Stimulated activated CD4-positive, alpha-beta T cell treated with anti-CD3 and anti-CD28 coated beads, Interleukin-1b, Interleukin-23, amount 100 ng/mL, for 48 hours (primary cell): ENCODE measurements at places on chromosomes 7 and 10.
A peak's percentile ranks its signal among the peaks of the same experiment; 100 is the strongest.

DNA sequence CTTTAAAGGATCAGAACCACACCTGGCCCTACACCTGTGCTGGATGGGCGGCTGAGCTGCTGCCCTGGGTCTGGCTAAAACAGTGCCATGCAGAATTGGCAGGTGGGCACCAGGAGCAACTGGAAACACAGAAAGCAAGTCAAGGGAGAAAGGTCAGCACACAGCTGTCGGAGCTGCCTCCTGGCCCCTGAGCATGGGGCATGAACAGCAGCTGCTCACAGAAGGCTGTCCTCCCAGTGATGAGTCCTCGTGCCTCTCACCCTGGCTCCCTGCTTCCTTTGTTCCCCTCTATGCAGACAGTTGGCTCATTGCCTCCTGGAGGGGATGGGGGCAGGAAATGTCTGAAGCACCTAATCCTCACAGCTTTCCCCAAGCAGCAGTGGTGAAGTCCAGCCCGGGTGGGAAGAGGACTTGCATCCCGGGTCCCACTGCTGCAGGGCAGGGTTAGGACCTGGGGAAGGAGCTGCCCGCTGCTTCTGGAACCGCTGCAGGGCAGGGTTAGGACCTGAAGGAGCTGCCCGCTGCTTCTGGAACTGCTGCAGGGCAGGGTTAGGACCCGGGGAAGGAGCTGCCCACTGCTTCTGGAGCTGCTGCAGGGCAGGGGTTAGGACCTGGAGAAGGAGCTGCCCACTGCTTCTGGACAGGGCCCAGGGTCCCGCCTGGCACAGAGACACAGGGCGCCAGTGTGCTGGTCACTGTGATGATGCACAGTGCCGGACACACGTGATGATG is 37.3 kb downstream of the VIPR2 start:
- DNase-seq = no peak

GRCh38 chr10:35467186-35467585 is 130.9 kb downstream of the CCNY start:
- no peak for DNase-seq

- no peak for DNase-seq
Observed at GRCh38 chr10:104247513-104248146, 7.1 kb upstream of the GSTO1 start.

DNA sequence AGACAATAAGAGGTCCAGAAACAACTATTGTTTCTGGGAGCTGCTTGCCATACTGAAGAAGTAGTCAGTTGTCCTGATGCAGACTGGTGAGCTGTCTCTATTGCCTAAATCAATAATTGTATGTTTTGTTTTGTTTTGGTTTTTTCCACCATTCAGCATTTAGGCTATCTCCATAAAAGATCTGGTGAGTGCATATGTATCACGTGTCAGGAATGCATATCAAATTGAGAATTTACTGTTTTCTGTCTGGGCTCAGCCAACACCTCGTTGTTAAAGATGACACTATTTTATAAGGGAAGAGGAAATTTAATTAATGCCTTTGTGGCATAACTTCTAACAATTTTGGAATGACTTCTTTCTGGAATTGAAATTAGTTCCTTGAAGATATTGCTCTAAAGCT is 66.2 kb downstream of the SORCS1 start:
- DNase-seq = no peak

GRCh38 chr7:1755783-1756625 is 85.9 kb downstream of the ELFN1 start:
- no peak for DNase-seq

DNA sequence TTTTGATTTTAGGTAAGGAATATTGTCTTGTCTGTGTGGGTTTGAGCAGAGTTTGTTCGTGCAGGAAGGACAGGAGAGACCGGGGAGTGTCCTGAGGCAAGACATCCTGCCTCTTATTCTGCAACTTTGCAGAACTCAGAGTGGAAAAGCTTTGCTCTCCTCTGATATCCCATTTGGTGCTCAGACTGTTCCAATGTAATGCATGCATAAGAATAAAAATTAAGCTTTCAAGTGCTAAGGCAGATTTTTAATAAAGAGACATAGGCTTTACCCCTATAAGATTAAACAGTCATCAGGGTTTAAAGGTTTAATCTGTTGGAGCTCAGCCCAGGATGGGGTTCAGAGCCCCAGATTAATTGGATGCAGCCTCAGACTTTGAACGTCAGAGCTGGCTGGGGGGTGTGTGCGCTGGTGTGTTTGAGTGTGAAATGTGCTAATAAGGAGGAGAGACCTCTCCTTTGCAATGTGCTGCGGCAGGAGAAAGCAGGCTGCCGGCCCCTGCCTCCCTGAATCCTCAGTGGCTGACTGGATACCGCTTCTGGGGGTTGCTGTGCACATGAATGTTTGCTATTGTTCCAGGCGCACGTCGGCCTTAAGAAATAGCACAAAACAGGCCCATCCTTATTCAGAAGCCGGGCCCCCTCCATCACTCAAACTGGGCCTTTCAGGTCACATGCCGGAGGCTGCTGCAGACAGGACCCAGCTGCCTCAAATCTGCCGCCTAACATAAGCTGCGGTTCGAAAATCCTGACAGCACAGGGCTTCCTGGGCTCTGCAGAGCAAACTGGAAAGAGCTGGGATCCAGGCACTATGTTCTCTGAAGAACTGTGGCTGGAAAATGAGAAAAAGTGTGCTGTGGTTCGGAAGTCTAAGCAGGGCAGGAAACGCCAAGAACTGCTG is 84.1 kb upstream of the PRR15 start:
- DNase-seq = no peak

- no peak for DNase-seq
Observed at GRCh38 chr7:28479507-28479947, 67.2 kb downstream of the CREB5 start.

- DNase-seq = peak; percentile 12
Observed at GRCh38 chr7:36280840-36281812, 108.5 kb upstream of the ANLN start.

GRCh38 chr7:17134786-17135185 is 163.7 kb upstream of the AHR start:
- DNase-seq = peak; percentile 28

GRCh38 chr10:127920306-127921074 is 13.6 kb downstream of the PTPRE start:
- DNase-seq = no peak

DNA sequence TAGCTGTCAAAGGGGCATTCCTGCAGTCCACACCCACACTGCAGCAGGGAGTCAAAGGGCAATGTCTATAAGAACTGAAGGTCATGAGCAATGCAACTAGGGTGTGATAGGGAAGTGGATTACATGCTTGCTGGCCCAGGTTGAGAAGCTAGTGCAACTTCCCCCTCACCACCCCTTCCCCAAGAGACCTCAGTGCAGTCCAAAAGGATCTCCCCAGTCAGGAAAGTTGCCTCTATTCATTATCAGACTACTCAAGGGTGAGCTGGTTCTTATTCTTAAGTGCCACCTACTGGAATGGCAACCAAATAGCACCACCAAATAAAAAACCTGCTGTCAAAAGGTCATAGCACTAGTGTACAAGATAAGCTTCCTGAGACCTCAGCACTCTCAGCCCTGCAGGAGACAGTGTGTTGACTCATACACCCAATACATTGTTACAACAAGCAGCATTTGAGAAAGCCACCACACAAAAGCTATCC is 28.2 kb downstream of the MTERF1 start:
- no peak for DNase-seq

- DNase-seq = no peak
Observed at GRCh38 chr7:16014031-16014430, 327.5 kb upstream of the MEOX2 start.

- peak; percentile 51 for DNase-seq
Observed at GRCh38 chr10:113961182-113962031, 82.3 kb upstream of the ADRB1 start.

GRCh38 chr7:28904578-28905048 is 53.5 kb downstream of the TRIL start:
- DNase-seq = no peak

GRCh38 chr10:51092402-51092801 is 18.1 kb downstream of the PRKG1 start:
- DNase-seq = no peak

- no peak for DNase-seq
Observed at GRCh38 chr10:100600218-100600617, 64.5 kb downstream of the HIF1AN start.

- DNase-seq = no peak
Observed at GRCh38 chr10:34241226-34242000, 573.7 kb downstream of the PARD3 start.
